ENCODE measurements at places on chromosomes 13 and 19.

- DNase-seq, result no peak
Measured at GRCh38 chr19:873084-873483, 13.6 kb downstream of the CFD start.

DNA sequence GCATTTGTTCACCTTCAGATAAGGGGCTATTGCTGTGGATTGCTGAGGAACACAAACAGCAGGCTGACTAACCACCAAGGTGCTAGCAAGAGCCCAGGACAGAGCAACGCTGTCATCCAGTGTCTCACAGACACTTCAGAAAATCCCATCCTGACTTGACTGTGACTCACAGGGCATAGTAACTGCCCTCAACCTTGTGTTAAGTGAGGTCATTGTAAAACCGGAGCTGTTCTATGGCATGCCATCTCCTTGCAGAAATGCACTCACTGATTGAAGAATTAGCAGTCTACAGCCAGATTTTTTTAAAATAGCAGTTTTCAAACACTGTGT lies 51.1 kb downstream of the TNFRSF19 start:
- DNase-seq, result no peak

DNA sequence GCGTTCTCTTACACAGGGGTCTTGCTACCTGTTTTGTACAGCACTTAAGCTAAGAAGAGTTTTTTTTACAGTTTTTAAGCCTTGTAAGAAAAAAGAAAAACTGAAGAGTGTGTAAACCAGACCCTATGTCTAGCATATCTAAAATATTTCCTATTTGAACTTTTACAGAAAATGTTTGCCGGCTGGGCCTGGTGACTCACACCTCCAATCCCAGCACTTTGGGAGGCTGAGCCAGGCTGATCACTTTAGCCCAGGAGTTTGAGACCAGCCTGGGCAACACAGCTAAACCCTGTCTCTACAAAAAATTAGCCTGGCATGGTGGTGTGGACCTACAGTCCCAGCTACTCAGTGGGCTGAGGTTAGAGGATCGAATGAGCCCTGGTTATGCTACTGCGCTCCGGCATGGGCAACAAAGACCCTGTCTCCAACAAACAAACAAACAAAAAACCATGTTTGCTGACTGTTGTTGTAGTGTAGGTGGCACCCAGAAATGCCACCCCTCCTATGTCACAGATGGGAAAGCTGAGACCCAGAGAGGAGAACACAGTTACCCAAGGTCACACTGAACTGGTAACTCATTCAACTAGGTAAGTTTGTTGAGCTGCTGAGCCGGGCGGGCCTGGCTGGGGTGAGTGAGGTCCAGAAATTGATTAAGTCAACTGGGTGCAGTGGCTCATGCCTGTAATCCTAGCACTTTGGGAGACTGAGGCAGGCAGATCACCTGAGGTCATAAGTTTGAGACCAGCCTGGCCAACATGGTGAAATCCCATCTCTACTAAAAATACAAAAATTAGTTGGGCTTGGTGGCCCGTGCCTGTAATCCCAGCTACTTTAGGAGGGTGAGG lies 1.9 kb upstream of the VASP start:
- no peak for DNase-seq

GRCh38 chr19:19548915-19549759 lies 11.1 kb downstream of the CILP2 start:
- no peak for DNase-seq

DNA sequence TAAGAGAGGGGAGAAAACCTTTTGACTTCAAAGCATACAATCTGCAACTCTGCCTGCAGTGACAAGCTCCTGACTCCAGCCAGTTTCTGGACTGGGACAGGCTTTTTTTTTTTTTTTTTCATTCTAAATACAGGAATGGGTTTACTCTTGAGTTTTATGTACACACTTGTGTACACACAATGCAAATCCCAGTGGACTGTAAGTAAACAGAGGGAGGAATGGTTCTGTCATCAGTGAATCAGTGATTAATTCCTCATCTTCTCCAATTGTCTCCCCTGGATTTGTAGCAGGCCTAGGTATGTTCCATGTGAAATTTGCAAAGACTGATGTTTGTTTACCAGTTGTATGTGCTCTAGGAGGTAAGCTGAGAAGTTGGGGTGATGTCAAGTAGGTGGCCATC lies 184.8 kb downstream of the SHISA2 start:
- DNase-seq, result no peak
